ENCODE measurements at places on chromosomes 3 and 15.

DNA sequence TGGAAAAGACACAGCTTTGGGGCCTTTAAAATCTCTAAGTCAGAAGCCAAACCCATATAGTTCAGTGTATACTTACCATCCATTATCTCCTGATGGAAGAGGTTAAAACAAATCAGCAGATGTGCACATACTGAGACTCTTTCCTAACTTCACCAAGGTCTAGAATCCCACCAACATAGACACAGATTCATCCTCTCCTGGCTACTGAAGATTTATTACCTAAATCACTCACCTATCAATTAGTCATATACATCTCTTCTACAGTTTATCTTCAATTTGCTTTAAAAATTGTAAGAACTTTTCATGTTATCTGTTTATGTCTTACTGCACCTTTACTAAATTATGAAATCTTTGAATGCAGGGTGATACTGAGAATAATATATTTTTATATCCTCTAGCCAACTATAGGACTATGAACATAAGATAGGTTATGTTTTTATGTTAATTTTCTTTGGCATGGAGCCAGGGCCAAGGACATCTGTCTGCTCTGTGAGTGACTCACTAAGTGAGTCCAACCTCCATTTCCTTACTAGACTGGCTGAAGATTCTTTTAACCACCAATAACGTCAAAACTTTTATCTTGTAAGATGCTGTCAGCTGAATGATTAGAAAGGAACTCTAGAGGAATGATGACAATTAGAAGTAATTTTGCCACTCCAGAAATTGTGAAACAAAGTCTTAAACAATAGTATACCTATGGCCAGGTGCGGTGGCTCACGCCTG is 397.6 kb downstream of the FOXP1 start:
- H3K27me3 ChIP-seq: no peaks in the 10 kb centered on the region
- no peaks in the 10 kb centered on the region for H3K36me3 ChIP-seq
- peak; percentile 83 for DNase-seq
- no peak overlapping the region for H3K4me3 ChIP-seq
- H3K27ac ChIP-seq: no peak overlapping the region

DNA sequence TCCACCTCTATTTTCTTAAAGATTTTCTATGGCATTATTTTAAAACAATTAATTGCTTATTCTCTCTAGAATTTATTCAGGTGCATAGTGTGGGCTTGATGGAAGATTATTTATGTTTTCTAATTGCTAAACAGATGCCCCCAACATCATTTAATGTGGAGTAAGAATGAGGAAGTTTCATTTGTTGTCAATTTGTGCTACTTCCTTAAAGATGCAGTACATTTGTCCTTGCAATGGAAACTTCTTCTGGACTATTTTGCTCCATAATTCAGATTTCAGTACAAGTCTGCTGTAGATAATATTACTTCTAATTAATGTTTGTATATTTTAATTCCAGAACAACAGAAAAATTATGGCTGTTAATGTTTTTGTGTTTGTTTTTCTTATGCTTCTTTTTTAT is 104.8 kb downstream of the TGFBR2 start:
- H3K27me3 ChIP-seq: no peaks in the 10 kb centered on the region
- no peaks in the 10 kb centered on the region for H3K36me3 ChIP-seq
- H3K4me3 ChIP-seq: no peak overlapping the region
- no peak for DNase-seq
- H3K4me1 ChIP-seq: no peaks in the 10 kb centered on the region
- H3K27ac ChIP-seq: no peak overlapping the region

DNA sequence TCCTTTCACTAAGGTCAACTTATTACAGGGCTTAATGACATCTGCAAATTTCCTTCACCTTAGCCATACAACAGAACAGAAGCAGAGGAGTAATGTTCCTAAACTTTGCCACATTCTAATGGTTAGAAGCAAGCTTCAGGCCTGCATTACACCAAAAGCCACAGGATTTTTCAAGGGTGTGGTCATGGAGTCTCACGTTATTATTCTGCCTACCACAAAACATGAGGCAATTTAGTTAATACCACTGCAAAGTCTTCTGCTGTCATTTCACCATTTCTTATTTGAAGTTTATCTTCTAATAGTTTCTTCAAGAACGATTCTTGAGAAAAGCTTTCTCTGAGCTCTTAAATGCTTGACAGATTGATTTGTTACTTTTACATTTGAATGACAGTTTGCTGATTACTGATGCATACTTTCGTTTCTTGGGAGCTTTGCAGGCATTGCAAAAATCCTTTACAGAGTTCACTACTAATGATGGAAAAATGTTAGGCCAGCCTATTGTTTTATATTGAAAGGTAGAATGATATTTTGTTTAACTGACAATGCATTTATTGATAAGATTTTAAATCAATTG is 1257.1 kb downstream of the NSUN3 start:
- no peak overlapping the region for H3K4me3 ChIP-seq
- H3K27ac ChIP-seq: no peak overlapping the region
- no peaks in the 10 kb centered on the region for H3K4me1 ChIP-seq
- no peaks in the 10 kb centered on the region for H3K27me3 ChIP-seq

DNA sequence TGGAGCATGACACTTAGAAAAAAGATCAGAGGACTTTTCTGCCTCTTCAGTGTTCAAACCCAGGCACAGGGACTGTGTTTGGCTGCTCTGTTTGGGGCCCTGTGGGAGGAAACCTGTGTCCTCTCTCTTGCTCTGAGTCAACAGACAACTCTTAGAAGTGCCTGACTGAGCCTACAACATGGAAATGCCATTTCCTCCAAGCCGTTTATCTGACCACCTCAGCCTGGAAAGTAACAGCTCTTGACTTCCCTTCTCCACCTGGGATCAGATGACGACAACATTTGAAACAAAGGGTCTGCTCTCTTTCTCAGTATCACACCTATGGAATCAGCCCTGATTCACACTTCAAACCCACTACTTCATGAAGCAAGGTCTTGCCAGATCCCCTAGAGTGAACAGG is 91.3 kb upstream of the CTDSPL start:
- H3K27me3 ChIP-seq: no peaks in the 10 kb centered on the region
- H3K4me3 ChIP-seq: no peak overlapping the region
- no peak for DNase-seq
- H3K4me1 ChIP-seq: peaks cover 4% of the 10 kb centered on the region
- H3K36me3 ChIP-seq: no peaks in the 10 kb centered on the region

DNA sequence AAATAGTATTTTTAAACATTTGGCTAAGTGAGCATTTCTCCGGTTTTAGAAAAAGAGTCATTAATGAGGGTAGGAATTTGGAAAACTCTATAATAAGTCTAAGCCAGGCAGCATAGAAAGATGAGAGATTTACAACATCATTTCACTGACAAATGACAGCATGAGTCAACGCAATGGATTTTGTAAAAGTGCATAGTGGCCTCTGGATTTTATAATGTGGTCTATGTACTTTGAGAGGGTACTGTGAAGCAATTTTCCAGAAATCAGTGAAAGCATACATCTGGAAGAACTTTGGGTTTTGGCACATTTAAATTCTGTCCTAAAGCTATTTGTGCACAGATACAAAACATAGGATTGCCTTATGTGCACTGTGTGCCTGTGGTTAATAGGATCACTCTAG is 130.8 kb upstream of the CCNL1 start:
- no peaks in the 10 kb centered on the region for H3K4me1 ChIP-seq
- no peak overlapping the region for H3K4me3 ChIP-seq
- no peaks in the 10 kb centered on the region for H3K36me3 ChIP-seq
- H3K27me3 ChIP-seq: no peaks in the 10 kb centered on the region
- no peak for DNase-seq

GRCh38 chr15:41408234-41408641 is 5.9 kb upstream of the NDUFAF1 start:
- peak; percentile 74 for DNase-seq
- H3K4me3 ChIP-seq: no peak overlapping the region
- no peak overlapping the region for H3K27ac ChIP-seq
- H3K36me3 ChIP-seq: no peaks in the 10 kb centered on the region

DNA sequence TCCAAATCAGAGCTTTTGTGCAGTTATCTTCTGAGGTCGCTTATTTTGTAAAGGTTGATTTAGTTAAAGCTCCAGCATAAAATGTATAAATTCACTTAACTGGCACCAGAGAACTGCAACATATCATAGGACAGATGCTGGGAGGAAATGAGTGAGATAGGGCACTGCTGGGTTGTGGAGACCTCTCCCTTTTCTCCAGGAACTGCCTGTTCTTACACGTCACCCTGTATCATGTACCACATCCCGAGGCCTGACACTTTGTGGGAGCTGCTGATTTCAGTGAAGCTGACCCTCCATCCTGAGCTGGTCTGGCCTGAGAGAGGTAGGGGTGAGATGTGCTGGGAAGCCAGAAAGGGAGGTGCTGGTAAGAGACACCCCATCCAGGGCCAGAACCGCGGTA is 213.8 kb upstream of the FEZF2 start:
- no peak overlapping the region for H3K27ac ChIP-seq
- no peaks in the 10 kb centered on the region for H3K36me3 ChIP-seq
- no peak overlapping the region for H3K4me3 ChIP-seq
- no peaks in the 10 kb centered on the region for H3K4me1 ChIP-seq
- H3K27me3 ChIP-seq: no peaks in the 10 kb centered on the region

DNA sequence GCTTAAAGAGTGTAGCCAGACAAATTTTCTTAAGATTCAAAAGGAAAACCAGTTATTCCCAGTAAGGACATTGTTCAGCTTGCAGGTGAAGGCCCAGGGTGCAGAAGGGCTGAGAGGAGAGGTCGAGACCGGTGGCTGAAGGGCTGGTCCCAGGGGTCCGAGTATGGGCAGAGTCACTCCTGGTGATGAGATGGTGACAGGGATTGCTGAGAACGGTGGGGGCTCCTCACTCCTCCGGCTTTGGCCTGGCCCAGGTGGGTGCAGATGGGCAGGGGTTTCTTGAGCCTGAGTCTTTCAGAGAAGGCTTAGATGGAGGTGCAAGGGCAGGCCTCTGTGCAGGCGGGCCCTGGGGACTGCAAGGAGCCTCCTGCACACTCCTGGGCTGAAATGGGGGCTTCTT is 56.2 kb downstream of the ZNF445 start:
- no peak for DNase-seq
- no peak overlapping the region for H3K4me3 ChIP-seq
- no peaks in the 10 kb centered on the region for H3K27me3 ChIP-seq
- no peak overlapping the region for H3K27ac ChIP-seq
- H3K4me1 ChIP-seq: peaks cover 2% of the 10 kb centered on the region

DNA sequence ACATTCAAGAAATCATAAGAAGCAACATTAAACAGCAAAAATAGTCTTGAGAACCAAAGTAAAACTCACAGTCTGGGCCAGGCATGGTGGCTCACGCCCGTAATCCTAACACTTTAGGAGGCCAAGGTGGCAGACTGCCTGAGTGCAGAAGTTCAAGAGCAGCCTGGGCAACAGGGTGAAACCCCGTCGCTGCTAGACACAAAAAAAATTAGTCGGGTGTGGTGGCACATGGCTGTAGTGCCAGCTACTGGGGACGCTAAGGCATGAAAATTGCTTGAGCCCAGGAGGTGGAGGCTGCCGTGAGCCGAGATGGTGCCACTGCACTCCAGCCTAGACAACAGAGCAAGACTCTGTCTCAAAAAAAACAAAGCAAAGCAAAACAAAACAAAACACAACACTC is 117.7 kb upstream of the GOLGA6L6 start:
- no peak for DNase-seq
- H3K4me3 ChIP-seq: no peak overlapping the region
- peaks cover 3% of the 10 kb centered on the region for H3K27me3 ChIP-seq
- H3K36me3 ChIP-seq: no peaks in the 10 kb centered on the region

- H3K4me3 ChIP-seq: no peak overlapping the region
- H3K4me1 ChIP-seq: no peaks in the 10 kb centered on the region
- no peaks in the 10 kb centered on the region for H3K36me3 ChIP-seq
Observed at GRCh38 chr3:194482196-194482593, 4.6 kb downstream of the ATP13A3 start.

DNA sequence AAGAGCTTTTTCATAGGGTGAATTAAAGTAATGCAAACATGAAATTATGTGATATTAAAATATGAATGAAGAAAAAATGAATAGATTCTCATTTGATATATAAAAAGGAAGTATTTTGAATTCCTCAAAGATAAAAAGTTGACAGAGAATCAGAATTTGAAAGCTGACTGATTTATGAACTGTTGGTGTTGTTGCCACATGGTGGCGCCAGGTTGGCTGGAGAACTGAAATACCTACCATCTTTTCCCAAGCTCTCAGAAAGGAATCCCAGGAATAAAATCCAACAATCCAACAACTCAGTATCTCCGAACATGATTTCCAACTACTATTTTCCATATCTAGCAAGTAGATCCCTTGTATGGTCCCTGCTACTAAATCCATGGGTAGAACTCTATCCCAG is 3.1 kb downstream of the MYRIP start:
- no peaks in the 10 kb centered on the region for H3K4me1 ChIP-seq
- DNase-seq: peak; percentile 48
- no peaks in the 10 kb centered on the region for H3K36me3 ChIP-seq
- no peak overlapping the region for H3K4me3 ChIP-seq
- no peak overlapping the region for H3K27ac ChIP-seq
- H3K27me3 ChIP-seq: peaks cover 18% of the 10 kb centered on the region

DNA sequence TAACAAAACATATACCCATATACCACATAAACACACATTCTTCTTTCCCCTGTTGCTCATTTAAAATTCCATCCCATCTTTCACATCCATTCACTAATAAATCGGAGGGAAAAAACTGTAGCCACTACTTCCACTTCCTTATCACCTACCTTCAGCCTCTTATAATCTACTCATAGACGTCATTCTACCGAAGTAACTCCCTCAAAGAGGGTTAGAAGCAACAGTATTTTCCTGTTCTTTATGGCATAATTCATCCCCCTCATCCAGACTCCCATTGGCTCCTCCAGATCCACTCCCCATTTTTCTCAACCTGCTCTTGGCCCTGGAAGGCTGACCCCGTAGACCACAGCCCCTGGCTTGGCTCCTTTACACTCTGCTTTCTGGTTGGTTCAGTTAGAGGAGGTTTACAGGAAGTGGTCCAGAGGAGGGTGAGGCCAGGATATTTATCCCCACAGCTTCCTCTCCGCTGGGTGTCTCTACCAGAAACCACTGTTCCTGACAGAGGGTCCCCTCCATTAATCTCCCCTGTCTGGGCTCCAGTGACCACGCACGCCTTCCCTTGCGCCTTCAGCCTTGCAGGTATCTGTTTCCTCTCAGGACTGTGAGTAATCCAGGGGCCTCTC is 46.3 kb downstream of the FMN1 start:
- peaks cover 18% of the 10 kb centered on the region for H3K4me1 ChIP-seq
- H3K36me3 ChIP-seq: no peaks in the 10 kb centered on the region
- H3K27ac ChIP-seq: no peak overlapping the region

DNA sequence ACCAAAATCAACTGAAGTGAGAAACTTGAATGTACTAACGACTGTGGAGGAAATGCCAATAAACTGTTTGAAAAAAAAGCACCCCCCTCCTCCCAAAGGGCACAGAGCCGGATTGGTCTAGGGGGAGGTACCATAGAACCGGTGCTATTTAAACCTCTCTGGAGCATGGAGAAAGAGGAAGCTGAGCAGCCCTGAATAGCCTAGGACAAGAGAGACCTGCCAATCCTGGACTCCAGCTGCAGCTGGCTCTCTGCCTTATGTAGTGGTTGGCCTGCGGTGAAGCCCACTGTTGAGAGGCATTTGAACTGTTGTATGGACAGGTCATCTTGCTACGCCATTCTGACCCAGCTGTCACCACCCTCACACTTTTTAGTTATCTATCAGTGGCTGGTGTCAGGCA is 1.5 kb upstream of the SH3GL3 start:
- H3K27ac ChIP-seq: no peak overlapping the region
- peaks cover 3% of the 10 kb centered on the region for H3K27me3 ChIP-seq
- no peaks in the 10 kb centered on the region for H3K36me3 ChIP-seq
